ENCODE measurements at places on chromosomes 16 and 17.

DNA sequence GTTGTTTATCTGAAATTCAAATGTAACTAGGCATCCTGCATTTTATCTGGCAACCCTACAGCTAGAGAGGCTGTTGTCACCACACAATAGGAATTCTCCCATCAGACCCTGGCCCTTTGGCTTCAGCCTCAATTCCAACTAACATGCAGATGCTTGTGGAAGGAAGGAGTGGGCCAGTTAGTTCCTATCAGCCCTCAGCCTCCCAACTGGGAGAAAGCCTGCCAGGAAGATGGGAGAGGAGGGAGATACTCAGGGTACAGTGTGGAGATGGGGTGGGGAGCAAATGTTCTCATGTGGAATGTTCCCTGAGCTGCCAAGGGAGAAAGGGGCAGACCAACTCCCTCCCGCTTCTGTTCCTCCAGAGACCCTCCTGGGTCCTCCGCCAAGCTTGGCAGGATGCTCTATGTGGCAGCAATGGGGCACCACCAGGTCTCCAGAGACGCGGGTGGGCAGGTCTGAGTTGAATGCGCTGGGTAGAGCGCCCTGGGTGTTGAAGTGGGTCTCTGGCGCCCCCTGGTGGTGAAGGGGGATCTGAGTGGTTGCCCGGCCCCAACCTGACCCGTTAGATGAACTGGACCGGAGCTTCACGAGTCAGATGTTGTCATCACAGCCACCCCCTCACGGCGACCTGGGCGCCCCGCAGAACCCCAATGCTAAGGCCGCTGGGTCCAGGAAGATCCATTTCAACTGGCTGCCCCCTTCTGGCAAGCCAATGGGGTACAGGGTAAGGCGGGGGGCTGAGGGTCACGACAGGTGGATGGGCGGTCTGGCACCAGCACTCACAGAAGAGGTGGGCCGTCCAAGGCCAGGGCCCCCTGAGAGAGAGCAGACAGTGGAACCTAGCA is 15.2 kb downstream of the GALK1 start:
- peak; percentile 89 for DNase-seq

DNA sequence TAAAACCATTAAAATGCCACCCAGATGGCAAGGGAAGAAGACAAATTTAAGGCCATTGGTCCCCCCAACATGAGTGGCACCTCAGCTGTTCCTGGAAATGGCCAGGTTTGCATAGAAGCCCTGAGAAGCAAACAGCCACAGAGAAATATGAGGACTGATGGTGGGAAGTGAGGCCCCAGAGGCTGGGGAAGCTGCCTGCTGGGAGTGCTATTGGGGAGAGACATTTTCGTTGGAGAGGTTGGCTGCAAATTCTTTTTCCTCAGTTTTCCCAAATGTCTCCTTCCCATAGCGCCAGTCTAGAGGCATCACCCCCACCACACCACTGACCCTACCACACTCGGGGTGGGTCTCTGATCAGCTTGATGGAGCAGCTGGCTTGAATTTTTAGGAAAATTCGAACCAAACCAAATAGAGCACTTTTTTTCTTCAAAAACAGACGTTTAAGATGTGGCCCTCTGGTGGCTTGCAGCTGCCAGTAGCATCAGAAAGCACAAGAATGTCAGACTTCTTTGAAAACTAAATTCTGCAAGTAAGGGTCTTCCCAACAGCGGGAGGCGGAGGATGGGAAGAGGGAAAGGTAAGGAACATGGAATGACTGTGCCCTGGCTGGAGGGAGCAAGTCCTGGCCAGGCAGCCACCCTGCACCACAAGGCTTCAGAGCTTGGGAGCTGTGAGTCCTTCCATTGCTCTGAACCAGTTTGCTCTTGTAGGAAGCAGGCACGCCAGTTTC is 13.2 kb upstream of the SLC12A3 start:
- no peak for DNase-seq

DNA sequence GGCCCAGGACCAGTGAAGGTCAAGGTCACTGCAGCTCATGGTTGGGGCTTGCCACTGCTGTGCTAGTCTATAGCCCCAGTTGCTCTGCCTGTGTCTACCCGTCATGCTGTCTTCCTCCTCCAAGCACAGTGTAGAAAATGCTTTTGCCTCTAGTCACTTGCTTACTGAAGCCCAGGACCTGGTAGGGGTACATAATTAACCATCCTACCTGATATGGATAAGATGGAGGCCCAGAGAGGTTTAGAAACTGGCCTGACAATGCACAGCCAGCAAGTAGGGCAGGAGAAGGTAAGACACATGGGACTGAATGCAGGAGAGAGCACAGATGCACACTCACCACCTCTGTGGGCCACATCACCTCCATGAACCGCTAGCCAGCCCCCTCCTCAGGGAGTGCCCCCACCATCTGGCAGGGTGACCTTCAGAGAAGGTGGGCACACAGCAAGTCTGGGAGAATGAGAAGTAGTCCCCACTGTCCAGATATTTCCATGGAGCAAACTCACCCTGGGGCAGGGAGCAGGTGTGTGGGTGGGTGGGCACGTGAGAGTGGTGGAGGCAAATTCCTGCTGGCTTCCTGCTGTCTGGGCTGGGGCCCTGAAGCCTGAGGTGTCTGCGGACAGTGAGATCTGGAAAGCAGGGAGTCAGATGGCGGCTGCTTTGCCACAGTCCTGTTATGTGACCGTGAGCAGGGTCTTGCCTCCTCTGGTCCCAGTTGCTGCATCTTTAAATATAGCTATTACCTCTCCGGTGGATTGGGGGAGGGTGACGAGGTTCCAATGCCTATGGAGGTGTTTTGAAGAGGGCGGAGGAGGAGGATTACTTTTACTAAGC is 1.0 kb downstream of the CX3CL1 start:
- DNase-seq = no peak

DNA sequence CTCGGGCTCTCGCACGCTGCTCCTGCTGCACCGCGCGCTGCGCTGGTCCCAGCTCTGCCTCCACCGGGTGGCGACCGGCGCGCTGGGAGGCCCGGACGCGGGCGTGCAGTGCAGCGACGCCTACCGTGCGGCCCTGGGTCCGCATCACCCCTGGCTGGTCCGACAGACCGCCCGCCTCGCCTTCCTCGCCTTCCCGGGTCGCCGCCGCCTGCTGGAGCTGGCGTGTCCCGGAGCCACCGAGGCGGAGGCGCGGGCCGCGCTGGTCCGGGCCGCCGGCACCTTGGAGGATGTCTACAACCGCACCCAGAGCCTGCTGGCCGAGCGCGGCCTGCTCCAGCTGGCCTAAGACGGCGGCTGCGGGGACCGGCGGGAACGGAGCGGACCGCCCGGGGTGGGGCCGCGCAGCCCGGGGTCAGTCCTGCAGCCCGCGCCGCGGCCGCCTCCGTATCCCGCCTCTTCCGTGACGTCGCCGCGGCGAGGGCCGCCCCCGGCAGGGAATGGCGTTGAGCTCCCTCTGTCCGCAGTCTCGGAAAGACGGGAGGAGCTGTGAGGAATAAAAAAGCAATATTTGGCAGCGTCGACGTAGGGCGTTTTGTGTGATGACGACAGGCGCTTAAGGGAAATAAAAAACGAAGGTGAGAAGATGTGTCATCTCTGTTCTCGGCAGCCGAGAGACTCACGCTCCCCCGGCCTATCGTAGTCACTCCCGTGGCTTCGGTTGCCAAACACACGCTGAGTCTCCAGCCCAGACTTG is 1.4 kb downstream of the GLTPD2 start:
- DNase-seq = peak; percentile 97

DNA sequence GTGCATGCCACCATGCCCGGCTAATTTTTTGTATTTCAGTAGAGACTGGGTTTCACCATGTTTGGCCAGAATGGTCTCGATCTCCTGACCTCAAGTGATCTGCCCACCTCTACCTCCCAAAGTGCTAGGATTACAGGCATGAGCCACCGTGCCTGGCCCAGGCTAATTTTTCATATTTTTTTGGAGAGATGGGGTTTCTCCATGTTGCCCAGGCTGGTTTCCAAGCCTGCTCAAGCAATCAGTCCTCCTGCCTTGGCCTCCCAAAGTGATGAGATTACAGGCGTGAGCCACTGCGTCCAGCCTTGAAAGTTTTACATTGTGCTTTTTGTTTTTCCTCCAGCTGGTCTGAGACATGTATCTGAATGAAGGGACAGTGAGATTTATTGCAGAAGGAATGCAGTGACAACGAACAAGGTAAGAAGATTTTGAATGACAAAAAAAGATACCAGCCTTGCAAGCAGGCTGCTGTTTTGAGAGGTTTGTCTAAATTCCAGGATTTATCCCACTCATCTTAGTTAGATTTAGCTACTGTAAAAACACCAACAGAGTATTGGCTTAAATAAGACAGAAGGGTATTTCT is 3.4 kb upstream of the ENGASE start:
- DNase-seq = no peak

DNA sequence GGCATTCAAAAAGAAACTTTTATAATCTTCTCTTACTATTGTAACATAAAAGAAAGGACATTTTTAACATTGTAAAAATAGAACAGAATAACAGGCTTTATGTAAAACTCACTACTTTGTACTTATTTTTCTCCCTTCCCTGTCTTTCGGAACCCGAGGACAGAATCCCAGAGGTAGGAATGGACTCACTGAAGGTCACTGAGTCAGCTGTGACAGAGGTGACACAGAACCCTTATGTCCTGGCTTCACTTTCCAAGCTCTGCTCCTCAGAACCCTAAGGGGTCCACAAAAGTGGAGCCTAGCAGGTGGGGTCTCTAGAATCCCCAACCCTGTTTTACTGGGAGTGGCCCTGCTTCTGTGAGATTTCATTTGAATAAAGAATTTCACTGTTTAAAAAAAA is 3.7 kb downstream of the KCTD13 start:
- DNase-seq = no peak

DNA sequence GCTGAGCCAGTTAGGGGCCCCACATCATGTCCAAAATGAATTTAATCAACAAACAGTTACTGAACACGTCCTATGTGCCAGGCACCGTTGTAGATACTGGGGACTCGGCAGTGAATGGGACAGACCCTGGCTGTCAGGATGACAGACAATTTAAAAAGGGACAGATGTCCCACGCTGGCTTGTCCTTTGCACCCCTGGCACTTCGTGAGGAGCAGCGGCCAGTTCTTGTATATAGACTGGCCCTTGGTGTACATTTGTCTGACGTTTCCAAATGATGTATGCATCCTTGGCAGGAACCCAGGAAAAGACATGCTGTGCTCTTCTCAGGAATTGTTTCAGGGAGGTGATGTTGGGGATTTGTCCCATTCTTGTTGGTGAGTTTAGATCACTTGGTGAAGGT is 21.1 kb downstream of the IL4R start:
- no peak for DNase-seq

- no peak for DNase-seq
Measured at GRCh38 chr16:52498328-52499059, 48.4 kb downstream of the TOX3 start.

DNA sequence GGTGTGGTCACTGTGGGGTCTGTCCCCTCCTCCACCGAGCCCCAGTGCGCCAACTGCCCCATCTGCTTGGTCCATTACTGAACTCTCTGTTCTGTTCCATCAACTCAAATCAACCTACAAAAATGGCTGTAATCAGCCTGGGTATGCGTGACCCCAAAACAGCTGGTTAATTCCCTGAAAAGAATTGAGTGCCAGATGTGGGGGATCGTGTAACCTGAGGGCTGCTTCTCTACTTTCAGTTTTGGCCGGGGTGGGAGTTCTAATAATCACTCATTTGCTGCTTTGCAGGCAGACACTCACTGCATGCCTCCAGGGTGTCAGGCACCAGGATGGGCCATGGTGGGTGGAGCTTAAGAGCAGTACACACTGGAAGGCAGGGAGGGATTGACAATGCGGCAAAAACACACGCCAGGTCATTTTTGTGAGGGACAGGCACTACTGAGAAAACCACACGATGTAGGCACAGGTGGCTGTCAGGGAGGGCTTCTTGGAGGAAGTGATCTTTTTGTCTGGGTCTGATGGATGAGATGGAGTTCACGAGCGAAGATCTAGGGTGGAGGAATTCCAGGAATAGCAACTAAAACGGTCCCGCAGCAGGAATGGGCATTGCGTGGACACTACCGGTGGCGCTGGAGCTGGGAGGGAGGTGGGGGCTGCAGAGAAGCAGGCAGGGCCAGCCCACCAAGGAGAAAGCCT is 30.4 kb upstream of the SSTR5 start:
- DNase-seq = no peak

Measured in GM20000 (cell line).